HuH-7 (cell line): ENCODE measurements at places on chromosomes 4 and X.

DNA sequence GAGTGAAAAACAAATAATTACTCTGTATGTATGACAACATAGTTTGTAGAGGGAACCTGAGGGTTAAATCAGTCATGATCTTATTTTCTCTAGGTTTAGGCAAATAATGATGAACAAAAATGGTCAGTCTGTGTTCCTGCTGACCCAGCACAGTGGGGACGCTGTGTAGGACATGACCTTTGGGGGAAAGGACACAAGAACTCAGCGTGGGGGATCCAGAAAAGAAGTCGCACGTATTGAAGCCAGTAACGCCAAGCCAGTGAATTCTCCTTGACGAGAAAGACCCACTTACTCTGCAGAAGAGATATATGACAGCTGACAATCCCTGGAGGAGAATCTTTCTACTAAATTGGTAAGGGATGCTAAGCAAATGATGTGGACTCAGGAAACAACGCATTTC, 36.6 kb downstream of the HELT start:
- DNase-seq, result no peak

- no peak for DNase-seq
Observed at GRCh38 chr4:137083571-137084135, 448.6 kb downstream of the PCDH18 start.

- no peak for DNase-seq
Observed at GRCh38 chrX:13074297-13075262, 30.2 kb upstream of the FAM9C start.

DNA sequence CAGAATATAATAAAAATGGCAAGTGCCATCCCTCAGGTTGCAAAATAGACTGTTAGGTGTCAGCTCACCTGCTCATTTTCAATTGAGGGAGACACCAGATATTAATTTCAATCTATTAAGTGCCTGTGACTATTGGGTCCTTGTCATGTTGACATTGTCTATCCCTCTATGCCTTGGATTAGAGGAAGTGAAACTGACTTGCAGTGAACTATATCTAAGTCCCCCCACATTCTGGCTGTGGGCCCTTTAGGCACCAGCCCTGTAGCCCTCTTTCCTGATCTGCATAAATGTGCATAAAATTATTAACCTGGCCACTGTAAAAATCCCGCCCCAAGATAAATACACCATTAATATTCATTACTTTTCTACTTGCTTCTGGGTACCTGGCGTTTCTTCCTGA, 293.0 kb upstream of the CLNK start:
- DNase-seq, result no peak

GRCh38 chr4:104966349-104967033, 180.2 kb upstream of the TET2 start:
- no peak for DNase-seq

DNA sequence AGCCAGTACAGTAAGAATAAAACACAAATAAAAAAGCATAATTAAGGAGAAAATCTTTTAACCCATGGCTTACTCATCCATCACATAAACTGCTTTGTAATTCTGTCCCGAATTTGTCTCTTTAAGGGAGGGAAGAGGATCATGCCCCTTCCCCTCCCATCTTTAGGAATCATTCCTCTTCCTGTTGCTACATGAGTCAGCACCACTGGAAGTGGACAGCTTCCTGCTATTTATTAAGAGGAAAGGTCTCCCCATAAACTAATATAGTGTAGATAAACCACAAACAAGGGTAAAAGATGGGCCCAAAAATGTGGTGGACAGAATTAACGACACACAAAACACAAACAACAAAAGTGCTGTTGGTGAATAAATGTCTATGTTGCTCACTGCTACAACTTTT, 75.8 kb downstream of the PPP3CA start:
- DNase-seq, result no peak

DNA sequence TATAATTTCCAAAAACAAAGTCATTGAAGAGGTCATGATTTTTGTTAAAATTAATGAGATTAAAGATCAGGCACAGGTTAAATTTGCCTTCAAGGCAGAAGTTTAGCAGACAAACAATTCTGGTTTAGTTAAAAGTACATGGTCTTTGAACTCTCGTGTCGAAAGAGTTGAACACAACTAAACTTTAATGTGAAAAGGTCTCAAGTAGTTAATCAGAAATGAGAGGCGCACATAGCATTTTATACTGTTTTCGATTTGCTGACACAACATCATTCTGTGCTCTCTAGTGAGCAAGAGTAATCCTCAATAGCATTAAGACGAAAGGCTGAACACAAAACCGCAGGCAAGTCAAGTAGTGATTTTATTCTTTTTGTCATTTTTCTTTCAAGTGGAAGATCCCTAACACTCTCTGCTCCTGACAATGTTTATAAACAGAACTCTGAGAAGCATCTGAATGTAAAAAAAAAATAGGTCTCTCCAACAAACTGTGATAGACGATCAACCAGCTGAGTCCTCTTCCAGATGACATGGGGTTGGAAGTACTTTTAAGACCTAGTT, 49.8 kb downstream of the SH3RF1 start:
- DNase-seq, result no peak

- no peak for DNase-seq
Observed at GRCh38 chrX:49184294-49185281, 1.6 kb downstream of the PRICKLE3 start.

- DNase-seq, result no peak
Observed at GRCh38 chrX:13742397-13743176, 8.0 kb downstream of the OFD1 start.

DNA sequence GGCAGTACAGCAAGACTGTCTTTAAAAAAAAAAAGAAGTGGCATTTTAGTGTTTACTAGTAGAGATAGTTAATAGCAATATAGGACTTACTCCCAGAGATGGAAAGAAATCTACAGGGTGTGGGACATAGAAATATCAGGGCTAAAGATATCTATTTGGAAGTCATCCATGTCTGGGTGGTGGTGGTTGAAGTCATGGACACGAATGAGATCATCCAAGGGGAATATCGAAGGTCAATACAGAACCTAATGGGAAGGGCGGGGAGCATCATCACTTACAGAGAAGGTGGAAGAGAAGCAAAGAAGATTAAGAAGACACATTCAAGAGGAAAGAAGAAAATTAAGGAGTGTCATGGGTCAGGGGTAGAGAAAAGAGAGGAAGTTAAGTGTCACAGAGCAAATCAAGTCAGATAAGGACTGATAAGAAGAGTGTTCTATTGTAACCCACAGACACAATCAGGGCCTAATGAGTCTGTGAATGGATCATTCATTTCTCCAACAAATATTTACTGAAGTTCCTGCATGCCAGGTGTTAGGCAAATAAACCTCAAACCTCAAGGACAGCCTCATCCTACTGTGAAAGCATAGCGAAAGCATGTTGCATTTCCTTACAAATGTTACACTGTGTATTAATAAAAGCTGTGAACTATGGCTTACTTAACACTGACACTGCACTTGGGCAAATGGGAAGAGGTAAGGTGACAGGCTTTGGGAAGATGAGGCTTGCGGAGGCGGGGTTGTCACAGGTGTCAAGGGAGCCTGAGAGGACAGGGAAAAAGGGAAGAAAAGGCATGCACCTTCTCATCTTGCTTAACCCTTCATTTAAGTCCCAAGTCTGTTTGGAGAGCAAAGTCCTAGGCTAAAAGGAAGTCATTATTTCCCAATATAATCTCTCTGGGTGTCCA, 65.3 kb downstream of the ELOVL6 start:
- no peak for DNase-seq

- no peak for DNase-seq
Observed at GRCh38 chr4:87366521-87367162, 24.3 kb downstream of the HSD17B11 start.

DNA sequence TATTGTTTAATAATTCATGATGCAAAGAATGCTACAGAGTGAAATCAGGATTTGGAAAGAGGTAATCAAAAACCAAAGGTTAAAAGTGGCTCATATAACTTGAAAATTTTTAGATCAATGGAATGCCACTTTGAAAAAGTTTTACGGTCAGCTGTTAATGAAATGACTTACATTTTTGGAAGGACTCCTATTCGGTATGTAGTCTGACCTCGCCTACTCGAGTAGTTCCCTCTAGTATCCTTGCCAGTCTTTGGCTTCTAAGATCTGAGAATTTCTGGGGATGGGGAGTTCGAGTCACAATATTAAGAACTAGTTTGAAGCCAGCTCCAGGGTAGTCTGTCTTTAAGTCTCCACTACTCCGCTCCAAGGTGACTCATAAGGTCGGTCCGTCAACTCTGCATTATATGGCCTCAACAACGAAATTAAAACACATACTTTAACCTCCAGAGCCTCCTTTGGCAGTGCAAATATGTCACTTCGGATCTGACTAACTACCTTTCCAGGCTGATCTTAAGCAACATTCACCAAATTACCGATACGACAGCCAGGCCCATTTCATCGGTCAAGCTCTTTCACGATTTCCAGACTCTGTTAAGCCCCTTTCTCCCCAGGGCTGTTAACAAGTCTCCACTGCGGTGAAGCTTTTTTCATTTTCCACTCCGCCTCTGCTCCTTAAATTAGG, 733 bp upstream of the NAA15 start:
- no peak for DNase-seq

DNA sequence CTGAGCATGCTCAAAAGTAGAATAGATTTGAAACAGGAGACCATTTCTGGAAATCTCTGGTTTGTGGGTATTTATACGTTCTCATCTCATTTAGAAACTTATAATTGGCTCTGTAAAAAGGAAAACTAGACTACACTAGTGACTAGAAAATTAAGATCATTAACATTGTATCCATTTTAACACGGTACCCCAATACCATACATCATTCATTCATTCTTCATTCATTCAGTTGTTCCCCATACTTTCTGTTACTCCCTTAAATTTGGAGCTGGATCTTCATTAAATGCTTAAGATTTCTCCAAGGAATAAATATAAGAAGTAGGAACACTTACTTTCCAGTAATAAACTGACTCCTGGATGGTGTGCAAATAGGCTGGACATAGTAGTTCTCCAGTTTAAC, 1.3 kb downstream of the ARSJ start:
- no peak for DNase-seq

- DNase-seq, result no peak
Observed at GRCh38 chr4:21795091-21795490, 153.5 kb downstream of the KCNIP4 start.

- no peak for DNase-seq
Observed at GRCh38 chr4:154741922-154742850, 1.6 kb upstream of the LRAT start.
